GM12865 (cell line): ENCODE measurements at places on chromosomes 6 and 20.

DNA sequence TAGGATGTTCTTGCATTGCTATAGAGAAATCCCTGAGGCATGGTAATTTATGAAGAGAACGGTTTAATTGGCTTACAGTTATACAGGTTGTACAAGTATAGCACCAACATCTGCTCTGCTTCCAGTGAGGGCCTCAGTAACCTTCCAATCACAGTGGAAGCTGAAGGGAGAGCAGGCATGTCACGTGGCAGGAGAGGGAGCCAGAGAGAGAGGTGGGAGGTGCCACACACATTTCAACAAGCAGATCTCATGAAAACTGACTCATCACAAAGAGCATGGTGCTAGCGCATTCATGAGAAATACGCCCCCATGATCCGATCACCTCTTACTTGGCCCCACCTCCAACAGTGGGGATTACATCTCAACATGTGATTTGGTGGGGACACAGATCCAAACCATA is 871.2 kb downstream of the TFAP2A start:
- DNase-seq = no peak

- no peak for DNase-seq
These were observed 28.8 kb downstream of the TLDC2 start for GRCh38 chr20:36904690-36905089.

DNA sequence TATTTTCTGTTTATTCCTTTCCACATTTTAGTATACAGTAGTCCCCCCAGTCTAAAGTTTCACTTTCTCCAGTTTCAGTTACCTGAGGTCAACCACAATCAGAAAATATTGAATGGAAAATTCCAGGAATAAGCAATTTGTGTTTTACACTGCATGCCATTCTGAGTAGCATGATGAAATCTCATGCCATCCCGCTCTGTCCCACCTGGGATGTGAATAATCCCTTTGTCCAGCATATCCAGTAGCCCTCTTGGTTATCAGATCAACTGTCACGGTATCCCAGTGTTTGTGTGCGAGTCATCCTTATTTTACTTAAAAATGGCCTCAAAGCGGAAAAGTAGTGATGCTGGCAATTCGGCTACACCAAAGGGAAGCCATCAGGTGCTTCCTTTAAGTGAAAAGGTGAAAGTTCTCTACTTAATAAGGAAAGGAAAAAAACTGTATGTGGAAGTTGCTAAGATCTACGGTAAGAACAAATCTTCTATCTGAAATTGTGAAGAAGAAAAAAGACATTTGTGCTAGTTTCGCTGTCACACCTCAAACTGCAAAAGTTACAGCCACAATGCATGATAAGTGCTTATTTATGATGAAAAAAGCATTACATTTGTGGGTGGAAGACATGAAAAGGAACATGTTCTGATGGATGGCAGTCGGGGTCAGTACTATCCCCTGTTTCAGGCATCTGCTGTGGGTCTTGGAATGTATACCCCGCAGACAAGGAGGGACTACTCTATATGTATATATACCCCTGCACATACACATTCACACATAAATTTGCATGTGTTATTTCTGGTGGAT is 11.3 kb downstream of the NOX3 start:
- DNase-seq = no peak

DNA sequence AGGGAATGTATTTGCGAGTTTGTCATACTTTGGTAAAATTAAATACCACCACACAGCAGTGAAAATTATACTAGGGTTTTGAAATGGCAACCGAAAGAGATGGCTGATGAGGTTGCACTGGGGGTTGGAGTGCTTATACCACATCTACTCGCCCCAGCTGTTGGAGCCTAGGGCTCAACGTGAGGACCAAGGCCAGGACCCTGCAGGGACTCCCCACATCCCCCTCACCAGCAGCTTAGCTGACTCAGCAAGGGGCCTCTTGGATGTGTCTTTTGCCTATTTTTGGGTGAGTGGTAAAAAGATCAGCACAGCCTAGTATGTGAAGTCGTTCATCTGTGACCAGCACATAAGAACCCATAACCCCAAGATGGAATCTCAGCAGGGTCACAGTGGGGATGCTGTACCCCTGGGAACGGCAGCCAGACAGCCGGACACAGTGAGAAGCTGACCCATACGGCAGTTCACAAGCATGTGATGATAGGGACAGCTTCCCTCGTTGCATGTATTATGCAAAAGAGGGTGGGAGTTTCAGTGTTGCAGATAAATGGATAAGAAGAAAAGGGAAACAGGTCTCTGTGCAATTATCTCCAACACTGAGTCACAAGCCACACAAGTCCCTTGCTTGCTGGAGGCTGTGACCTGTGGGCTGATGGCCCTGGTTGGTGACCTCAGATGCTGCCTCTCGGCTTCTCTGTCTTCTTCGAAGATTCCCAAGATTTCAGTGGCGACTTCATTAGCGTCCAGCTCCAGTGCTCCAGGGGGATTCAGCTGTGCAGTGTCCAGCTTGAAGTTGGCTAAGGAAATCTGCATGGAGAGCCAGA is 20.9 kb upstream of the SPO11 start:
- no peak for DNase-seq
